Kasumi-1 (cell line): ENCODE measurements at places on chromosomes 6 and 20.

GRCh38 chr20:15597306-15597705, 975.9 kb downstream of the KIF16B start:
- DNase-seq, result no peak

- no peak for DNase-seq
These were observed 18.4 kb downstream of the TP53RK start for GRCh38 chr20:46670585-46671584.

DNA sequence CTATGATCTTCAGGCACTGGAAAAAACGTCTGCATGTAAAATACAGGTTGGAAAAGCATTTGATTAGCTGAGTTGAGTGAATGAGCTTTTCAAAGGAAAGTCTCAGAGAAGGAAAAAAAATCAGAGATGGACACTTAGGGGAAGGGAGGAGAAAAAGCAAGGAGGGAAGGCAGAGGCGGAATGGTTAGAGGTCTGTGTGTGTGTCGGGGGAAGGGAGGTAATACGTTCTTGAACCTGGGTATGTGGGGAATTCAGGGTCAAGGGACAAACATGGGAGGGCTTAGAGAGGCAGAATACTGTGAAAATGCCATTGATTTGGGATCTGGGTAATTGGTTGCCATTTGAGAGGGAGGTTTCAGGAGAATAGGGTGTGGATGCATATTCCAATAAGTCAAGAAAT, 5.1 kb downstream of the PRRT1 start:
- no peak for DNase-seq

- DNase-seq, result no peak
These were observed 136.0 kb upstream of the FOXQ1 start for GRCh38 chr6:1175877-1176276.

- DNase-seq, result no peak
These were observed 38.5 kb downstream of the FBXL4 start for GRCh38 chr6:98909236-98909635.

DNA sequence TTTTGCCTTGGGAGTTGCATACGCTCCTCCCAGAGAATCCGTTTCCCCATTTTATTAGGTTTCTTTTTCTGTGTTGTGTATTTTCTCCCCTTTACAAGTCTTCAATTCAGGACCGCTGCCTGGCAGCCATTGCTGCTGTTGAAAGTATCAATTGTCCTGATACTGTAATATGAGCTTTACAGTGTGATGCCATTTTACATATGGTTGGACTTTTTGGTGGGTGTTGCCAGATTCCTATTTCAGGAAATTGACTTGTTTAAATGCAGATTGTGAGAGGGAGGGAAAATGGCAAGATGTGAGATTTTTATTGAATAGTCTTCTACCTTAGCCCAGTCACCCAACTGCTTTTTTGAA, 1.2 kb downstream of the PANK2 start:
- peak; percentile 52 for DNase-seq

DNA sequence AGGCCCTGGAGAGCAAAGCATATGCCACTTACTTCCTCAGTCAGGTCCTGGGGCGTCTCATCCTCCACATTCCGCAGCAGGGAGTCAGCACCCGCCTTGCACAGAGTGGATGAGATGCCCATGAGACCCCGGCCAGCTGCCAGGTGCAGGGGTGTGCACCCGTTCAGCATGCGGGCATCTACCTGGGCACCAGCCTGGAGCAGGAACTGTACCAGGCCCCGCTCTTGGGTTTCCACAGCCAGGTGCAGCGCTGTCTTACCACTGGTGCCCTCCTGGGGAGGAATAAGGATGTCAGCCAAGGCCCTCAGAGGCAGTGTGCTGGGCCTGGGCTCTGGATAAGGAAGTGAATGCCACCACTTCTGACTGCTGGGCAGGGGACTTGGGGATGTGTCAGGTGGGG, 2.7 kb upstream of the SLC35B2 start:
- no peak for DNase-seq

DNA sequence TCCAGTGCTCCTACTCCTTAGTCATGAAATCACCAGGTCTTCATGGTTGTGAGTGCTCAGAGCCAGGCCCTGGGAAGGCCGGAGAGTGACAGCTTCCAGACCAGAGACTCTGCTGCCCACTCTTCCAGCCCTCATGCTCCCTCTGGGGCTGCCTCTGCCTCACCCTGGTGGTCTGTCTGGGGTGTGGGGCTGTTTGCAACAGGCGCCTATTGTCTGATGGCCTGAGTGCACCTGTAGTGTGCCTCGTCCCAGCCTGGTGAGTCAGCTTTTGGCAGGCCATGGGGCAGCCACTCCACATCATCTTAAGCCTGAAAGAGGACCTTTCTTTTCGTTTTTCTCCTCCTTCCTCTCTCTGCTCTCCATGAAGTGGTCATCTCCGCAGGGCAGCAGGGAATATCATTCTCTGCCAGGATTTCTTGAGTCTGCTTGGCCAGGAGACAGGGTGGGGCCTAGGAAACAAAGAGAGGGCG, 173.8 kb downstream of the VEGFA start:
- DNase-seq, result no peak

GRCh38 chr20:63101781-63102720, 95.3 kb upstream of the BHLHE23 start:
- DNase-seq, result no peak

DNA sequence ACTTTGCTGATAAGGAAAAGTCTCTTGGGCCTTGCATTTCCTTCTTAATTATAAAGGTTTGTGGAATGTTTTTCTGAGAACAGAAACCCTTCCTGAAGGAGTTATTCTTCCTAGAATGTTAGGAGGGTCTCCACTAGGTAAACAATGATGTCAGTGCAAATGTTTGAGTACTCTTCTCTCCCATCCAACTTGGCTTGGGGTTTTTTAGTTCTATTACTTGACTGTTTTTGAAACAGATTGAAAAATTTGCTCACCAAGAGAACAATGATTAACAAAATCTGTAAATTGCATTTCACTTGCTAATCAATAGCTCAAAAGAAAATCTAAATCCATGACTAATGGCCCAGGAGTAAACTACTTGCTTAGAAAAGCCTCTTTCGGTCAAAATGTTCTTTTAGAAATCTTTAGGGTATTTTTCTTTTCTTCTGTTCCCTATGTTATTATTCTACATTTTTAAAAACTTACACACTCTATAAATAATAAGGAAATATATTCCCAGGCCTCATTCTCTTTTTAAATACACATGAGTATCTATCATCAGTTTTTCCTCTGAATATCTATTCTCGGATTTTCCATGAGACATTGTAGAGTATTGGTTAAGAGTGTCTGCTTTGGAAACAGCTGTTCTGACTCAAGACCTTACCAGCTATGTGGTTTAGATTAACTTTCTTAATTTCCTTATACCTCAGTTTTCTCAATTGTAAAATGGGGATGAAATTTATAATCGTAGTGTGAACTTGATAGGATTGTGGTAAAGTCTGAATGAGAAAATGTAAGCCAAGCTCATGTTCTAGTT, 234.2 kb upstream of the CITED2 start:
- DNase-seq, result no peak

DNA sequence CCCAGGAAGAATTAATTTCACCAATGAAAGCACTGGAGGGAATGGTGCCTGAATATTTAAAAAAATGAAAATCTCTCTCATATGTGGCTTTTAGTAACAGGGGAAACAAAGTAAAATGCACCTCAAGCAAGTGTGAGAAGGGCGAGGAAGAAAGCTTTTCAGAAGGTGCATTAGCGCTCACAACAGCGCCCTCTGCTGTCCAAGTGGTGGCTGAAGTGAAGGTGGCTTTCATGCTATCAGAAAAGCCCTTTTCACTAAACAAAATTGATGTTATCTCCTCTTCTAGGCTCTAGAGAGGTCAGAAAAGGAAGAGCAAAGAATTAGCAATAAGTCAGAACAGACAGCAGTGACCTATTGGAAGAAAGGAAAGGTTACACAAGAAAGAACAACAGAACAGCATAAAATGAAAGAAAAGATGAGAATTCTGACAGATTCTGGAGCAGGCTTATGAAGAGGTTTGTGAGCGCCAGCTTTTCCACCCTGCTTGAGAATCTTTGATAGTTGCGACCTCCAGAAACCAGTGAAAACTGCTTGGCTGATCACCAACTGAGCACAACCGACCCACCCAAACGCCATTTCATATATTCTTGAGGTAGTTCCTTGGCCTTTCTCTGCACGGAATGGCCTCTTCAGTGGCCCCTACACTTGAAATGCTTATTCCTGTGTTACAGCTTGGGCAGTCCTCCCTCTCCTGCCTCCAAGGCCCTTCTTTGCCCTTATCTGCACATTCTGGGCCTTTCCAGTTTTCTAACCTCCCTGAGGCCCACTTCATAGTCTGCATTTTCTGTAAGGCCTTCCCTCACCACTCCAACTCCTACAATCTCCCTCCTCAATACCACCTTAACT, 45.3 kb downstream of the SMLR1 start:
- peak; percentile 60 for DNase-seq
